ENCODE measurements at places on chromosomes 3 and 15. TPM values are rescaled to one million over a fixed set of nuclear protein-coding genes. Genes with fewer than 3 reads are reported as not detected.

- H3K4me3 ChIP-seq, result no peak overlapping the region
- H3K27me3 ChIP-seq, result no peaks in the 10 kb centered on the region
- no peaks in the 10 kb centered on the region for H3K4me1 ChIP-seq
- no peak overlapping the region for H3K27ac ChIP-seq
- no peaks in the 10 kb centered on the region for H3K36me3 ChIP-seq
Observed at GRCh38 chr3:58955308-58955707, 94.5 kb downstream of the CFAP20DC start.

DNA sequence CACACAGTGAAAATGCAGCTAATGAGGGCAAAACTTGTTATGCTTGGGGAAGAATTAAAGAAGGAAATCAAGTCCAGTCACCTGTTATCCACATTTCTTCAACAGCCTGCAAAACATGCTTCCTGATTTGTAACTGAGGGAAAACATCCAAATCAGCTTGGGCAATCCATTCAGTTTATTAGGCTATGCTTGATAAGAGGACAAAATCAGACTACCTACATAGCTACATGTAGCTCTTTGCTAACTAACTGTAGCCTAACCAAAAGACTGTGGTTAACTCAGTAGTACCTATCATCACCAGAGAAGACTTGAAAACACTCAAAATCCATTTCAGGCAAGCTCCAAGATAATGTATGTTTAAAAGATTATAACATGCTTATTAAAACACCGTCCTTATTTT is 436.4 kb downstream of the SHQ1 start:
- peaks cover 32% of the 10 kb centered on the region for H3K4me1 ChIP-seq
- no peaks in the 10 kb centered on the region for H3K36me3 ChIP-seq
- 0 out of 2 replicates have a peak overlapping the region, but pooled peaks have one; percentile 26 for H3K27ac ChIP-seq
- H3K4me3 ChIP-seq, result no peak overlapping the region
- H3K27me3 ChIP-seq, result no peaks in the 10 kb centered on the region
- no peak for DNase-seq

DNA sequence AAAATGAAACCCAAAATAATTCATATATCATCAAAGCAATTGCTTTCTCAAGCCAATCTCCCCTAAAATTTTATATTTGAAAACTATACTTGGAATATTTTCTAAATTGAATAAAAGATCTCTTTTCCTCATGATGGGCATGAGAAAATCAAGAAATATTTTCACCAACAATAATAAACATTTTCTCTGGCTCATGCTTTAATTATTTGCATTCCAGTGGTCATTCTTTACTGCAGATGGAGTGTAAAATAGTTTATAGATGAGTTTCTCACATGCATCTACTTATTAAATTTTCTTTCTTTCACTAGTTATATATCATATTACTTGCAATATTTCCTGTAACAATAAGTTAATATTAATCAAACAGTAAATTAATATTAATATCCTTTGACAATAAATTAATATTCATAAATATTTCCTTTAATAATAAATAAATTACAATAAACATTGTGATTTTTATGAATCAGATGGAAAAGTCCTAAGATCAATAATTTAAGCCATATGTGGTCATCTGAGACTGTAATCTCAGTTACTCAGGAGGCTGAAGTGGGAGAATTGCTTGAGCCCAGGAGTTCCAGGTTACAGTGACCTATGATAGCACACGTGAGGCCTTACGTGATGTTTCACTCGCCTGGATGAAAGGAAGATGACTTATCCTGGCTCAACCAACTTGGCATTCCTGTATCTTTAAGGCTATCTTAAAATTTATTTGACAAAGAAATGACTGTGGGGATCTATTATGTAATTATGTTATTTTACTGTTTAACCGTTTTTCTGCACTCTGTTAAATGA is 958.8 kb downstream of the ZPLD1 start:
- H3K36me3 ChIP-seq, result no peaks in the 10 kb centered on the region
- no peak for DNase-seq
- no peaks in the 10 kb centered on the region for H3K4me1 ChIP-seq
- no peaks in the 10 kb centered on the region for H3K27me3 ChIP-seq
- no peak overlapping the region for H3K27ac ChIP-seq

The CD276 gene
- total RNA-seq, result 91.1 TPM

The FAM3D gene
- not detected for total RNA-seq

The SERPINI2 gene
- total RNA-seq, result not detected

DNA sequence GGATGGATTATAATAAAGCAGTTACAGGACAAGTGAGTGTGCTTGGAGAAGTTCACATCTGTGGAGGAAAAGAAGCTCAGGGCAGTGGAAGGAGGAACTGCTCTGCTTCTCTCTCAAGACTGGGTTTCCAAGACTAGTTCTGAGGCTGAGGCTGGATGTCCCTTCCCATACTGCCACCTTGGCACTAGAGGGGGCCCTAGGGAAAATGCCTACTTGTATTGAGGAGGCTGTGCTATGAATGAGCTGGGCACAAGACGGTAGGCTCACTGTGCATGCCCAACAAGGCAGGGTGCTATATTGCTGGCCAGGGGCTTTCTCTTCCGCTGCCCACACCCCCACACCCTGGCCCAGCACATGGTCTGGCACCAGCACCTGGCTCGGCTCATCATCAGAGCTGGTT is 65.2 kb downstream of the SLCO2A1 start:
- peaks cover 21% of the 10 kb centered on the region for H3K27me3 ChIP-seq
- DNase-seq, result no peak
- H3K4me3 ChIP-seq, result no peak overlapping the region
- H3K27ac ChIP-seq, result no peak overlapping the region

DNA sequence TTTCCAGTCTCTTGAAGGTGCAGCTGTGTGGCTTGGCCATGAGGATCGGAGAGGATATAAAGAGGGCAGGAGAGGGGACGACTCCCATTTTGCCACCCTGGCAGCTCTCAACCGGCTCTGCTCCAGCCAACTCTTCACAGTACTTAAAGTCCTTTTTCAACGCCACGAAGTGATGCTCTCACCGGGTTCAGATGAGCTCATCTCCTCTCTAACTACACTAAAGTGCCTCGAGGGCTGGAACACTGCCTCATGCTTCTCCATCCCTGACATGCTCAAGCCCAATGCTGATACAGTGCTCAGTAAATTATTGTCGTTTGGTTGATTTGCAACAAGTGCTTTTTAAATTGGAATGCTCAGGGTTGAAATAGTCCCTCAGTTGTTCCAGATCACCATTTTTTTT is 97.8 kb downstream of the GTPBP8 start:
- H3K4me1 ChIP-seq, result no peaks in the 10 kb centered on the region
- no peaks in the 10 kb centered on the region for H3K27me3 ChIP-seq
- no peaks in the 10 kb centered on the region for H3K36me3 ChIP-seq
- DNase-seq, result no peak

The SERP1 gene
- 113 TPM for total RNA-seq

The ILDR1 gene
- total RNA-seq, result 5.1 TPM

The CDHR4 gene
- total RNA-seq, result 2.0 TPM

DNA sequence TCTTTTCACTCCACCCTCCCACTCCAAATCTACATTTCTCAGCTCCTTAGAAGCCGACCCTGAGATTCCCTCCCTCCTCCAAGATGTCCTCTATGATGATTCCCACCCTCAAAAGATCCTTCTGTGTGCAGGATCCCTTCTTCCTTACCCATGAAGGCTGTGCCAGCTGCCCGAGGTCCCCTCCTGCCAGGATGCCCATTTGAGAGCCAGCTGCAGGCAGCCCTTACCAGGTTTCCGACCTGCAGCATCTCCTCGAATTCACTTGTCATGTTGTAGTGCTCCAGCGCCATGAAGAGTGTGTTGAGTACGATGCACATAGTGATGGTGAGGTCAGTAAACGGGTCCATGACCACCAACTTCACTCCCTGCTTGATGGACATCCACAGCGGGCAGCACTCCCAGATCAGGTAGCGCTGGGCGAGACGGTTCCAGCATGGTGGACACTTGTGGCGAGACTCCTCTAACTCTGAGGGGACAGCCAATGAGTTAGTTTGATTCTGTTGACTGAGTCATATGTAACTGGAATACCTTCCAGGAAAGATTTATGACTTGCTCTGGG is 51.9 kb downstream of the SCN5A start:
- no peaks in the 10 kb centered on the region for H3K36me3 ChIP-seq
- H3K4me1 ChIP-seq, result no peaks in the 10 kb centered on the region
- H3K27me3 ChIP-seq, result peaks cover 49% of the 10 kb centered on the region

The SLC9A9 gene
- total RNA-seq, result 1.7 TPM

DNA sequence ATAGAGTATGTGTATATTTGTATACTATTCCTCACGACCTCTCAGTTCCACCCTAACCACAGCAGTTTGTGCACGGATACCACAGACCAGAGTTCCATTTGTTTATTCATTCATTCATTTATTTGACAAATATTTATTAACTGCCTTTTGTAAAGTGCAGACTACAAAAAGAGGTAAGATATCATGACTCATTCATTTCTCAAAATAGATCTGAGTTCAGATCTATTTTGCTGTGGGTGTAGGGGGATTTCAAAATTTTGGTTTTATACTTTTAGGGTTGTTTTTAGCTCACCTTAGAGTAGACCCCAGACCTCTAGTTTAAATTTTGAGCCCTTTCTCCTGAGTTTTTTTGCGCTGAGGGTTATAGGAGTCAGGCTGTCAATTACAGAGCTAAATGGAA is 76.1 kb upstream of the LRRFIP2 start:
- DNase-seq, result no peak
- no peaks in the 10 kb centered on the region for H3K27me3 ChIP-seq
- H3K36me3 ChIP-seq, result peaks cover 16% of the 10 kb centered on the region
- no peak overlapping the region for H3K4me3 ChIP-seq

DNA sequence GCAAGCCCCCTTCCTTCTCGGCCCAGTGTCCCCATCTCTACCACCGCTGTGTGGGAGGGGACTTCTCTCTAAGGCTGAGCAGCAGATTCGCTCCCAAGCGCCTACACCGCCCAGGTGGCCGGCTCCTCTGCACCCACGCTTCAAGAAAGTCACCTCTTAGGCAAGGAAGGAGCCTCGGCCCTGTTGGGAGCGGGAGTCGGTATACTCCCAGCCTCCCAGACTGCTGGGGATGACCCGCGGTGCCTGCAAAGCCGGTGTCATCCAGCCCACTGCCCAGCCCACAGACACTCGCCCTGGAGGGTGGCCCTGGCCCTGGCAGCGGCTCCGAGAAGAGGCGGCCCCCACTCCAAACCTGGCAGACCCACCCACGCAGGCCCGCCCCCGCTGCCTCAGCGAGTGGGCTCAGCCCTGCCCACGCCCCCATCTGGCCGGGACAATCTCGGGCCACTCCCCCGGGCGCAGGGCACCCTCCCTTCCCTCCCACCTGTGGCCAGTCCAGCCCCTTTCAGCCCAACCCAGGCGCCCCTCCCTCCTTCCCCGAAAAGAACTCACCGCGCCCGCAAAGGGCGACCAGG is 396 bp downstream of the CHRNB4 start:
- no peak for DNase-seq
- peak overlapping the region; percentile 46 for H3K4me3 ChIP-seq
- H3K4me1 ChIP-seq, result no peaks in the 10 kb centered on the region
- H3K27me3 ChIP-seq, result no peaks in the 10 kb centered on the region

- no peaks in the 10 kb centered on the region for H3K36me3 ChIP-seq
- no peak overlapping the region for H3K4me3 ChIP-seq
- DNase-seq, result peak; percentile 57
- H3K4me1 ChIP-seq, result no peaks in the 10 kb centered on the region
Observed at GRCh38 chr3:59247402-59247841, 197.6 kb upstream of the CFAP20DC start.

DNA sequence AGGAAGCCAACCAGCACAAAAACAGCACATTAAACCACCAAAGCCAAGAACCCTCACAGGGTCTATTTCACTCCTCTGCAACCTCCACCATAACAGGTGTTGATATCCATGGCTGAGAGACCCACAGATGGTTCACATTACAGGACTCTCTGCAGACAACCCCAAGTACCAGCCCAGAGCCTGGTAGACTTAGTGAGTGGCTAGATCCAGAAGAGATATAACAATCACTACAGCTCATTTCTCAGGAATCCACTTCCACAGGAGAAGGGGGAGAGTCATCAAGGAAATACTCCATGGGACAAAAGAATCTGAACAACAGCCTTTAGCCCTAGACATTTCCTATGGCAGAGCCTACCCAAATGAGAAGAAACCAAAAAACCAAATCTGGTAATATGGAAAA is 168.1 kb upstream of the CD96 start:
- H3K36me3 ChIP-seq, result no peaks in the 10 kb centered on the region
- H3K4me1 ChIP-seq, result no peaks in the 10 kb centered on the region
- no peak overlapping the region for H3K27ac ChIP-seq
- no peaks in the 10 kb centered on the region for H3K27me3 ChIP-seq

The INKA1 gene
- 0.40 TPM for total RNA-seq

The DLL4 gene
- 0.55 TPM for total RNA-seq

GRCh38 chr15:101379647-101380046 is 84.6 kb upstream of the SNRPA1 start:
- H3K27ac ChIP-seq, result no peak overlapping the region
- no peak overlapping the region for H3K4me3 ChIP-seq
- no peaks in the 10 kb centered on the region for H3K27me3 ChIP-seq
- DNase-seq, result no peak
- no peaks in the 10 kb centered on the region for H3K4me1 ChIP-seq

GRCh38 chr3:38163117-38163840 is 2.1 kb upstream of the OXSR1 start:
- no peak overlapping the region for H3K4me3 ChIP-seq
- H3K27ac ChIP-seq, result peak overlapping the region; percentile 96
- H3K4me1 ChIP-seq, result peaks cover 26% of the 10 kb centered on the region
- H3K36me3 ChIP-seq, result no peaks in the 10 kb centered on the region

DNA sequence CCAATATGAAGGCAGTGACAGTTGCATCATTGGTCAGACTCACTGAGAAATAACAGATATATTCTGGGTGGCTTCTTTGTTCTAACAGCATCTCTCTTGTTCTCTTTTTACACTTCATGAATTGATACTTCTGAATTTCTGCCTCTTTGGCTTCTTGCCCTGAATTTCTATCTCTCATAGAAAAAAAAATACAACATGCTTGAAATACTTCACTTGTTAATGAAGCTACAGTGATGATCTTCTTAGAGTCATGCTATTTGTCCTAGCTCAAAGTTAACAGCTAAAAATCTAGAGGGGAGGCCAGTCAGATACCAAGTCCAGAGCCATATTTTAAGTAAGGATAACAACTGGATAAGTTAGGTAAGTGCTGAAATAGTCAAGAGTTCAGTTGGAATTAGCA is 597.2 kb upstream of the AGTR1 start:
- no peaks in the 10 kb centered on the region for H3K4me1 ChIP-seq
- H3K4me3 ChIP-seq, result no peak overlapping the region
- H3K27me3 ChIP-seq, result no peaks in the 10 kb centered on the region
- H3K27ac ChIP-seq, result no peak overlapping the region

GRCh38 chr3:129586746-129587430 is 19.6 kb downstream of the PLXND1 start:
- H3K36me3 ChIP-seq, result no peaks in the 10 kb centered on the region
- H3K27me3 ChIP-seq, result no peaks in the 10 kb centered on the region
- H3K27ac ChIP-seq, result peak overlapping the region; percentile 50
- no peak for DNase-seq
- H3K4me3 ChIP-seq, result no peak overlapping the region
- peaks cover 12% of the 10 kb centered on the region for H3K4me1 ChIP-seq
